Gastrocnemius medialis (tissue), 4 donors: ENCODE measurements at places on chromosomes 3 and 15.
A peak's percentile ranks its signal among the peaks of the same experiment; 100 is the strongest.

DNA sequence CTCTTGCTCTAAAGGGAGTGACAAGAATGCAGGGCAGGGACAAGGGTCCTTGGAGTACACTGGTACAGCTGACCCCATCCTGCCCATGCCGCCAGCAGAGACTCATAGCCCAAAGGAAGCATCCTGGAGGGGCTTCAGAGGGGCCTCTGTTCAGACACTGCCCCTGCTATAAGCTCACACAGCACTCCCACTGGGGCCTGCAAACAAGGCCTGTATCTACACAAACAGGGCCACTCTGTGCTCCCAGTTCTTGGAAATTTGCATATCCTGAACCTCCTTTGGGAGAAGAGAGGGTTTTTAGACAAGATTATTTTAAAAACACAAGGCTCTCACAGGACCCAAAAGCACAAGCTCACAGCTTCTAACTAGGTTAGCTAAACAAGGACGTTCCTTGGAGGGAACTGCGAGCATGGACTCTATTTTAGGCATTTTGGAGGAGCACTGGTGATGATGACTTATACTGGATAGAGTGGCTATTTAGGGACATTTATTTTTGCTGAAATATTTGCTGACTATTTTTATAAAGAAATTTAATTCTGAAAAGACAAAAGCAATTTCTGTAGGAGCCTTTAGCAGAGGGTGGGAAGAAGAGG is 16.4 kb upstream of the ANKRD34C start:
- DNase-seq, result no peak

DNA sequence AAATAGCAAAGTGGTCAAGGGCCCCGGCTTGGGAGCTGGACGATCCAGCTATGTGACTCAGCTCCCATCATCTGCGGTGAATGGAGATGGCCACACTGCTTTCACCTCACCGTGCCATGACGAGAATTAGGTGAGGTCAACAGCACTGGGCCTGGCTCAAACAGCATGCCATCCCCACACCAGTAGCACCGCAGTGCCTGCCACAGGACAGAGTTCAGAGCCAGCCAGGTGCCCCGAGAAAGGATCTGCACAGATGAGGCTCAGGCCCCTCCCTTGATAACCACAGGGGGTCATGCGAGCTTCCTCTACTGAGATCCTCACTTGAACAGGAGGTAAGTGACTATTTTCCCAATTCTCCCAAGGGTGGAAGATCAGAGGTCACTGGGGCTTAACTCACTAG is 29.4 kb downstream of the ZXDC start:
- DNase-seq, result no peak

- peak; percentile 15 for DNase-seq
Measured at GRCh38 chr15:40010686-40011085, 28.3 kb downstream of the SRP14 start.

GRCh38 chr3:51887620-51888019 is 12.2 kb upstream of the IQCF5 start:
- no peak for DNase-seq

GRCh38 chr15:95684693-95685115 is 645.8 kb upstream of the NR2F2 start:
- no peak for DNase-seq

- no peak for DNase-seq
Measured at GRCh38 chr3:126268866-126269265, 88.3 kb downstream of the KLF15 start.

DNA sequence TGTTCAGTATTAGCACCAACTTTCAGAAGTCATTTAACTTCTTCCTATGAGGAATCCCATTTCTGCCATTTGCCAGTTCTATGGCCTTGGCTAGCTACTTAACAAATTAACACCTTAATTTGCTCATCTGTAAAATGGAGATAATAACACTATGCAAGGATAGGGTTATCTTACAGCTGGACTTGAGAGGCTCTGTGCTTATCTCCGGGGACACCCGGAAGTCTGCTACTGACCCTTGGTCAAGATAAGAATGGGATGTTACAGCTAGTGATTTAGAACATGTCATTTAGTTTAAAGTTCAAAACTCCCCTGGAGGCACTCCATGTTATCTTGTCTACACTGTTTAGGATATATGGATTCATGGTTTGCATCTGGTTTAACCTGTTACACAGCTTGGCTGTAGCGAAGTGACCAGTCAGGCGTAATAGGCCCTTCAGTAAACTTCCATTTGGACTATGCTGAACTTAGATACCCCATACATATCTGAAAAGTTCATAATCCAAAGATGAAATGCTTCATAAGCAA is 156.0 kb upstream of the CD96 start:
- no peak for DNase-seq

GRCh38 chr3:77475507-77475906 is 435.6 kb downstream of the ROBO2 start:
- no peak for DNase-seq

DNA sequence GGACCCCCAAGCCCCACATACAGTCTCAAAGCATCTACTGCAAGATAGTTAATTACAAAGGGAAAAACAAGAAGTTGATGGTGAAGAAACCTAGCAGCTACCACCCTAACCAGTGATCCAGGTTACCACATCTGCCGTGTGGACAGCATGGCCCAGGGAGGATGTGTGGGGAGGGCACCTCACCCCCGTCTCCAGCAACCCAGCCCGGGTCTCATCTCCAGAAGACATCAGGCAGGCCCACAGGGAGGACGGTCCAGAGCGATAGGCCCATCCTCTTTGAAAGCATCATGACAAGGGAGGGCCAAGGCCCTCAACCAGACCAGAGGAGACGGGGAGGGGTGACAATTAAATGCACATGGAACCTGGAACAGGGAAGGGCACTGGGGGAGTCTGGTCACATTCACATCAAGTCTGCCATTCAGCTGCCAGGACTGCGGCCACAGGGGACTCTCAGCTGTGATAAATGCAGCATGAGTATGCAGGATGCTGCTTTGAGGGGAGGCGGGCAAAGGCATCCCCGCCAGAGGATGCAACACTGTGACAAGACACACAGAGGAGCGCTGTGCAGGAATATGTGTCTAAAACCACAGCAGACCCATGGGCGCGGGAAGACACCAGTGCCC is 18.8 kb downstream of the ZXDC start:
- DNase-seq, result no peak

GRCh38 chr3:16119887-16120286 is 54.6 kb upstream of the GALNT15 start:
- DNase-seq, result no peak

GRCh38 chr3:122728186-122728585 is 47.5 kb downstream of the PARP14 start:
- DNase-seq, result no peak

DNA sequence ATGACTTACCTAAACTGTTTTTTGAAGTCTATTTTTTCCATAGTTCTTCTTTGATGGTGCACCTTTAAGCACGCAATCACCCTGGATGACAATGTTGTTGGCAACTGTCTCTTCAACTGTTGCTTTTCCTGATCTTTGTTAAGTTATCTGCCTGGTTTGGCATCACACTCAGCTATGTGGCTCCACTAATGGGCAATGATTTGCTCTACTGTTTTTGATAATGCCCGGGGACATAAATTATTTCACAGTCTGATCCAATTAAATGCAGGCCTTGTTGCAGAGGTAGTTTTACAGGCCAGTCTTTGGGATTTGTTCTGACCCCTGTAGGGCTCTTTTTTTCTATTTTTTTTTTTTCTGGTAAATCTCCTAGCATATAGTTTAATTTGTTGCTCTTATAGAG is 436.3 kb downstream of the ZNF385D start:
- DNase-seq, result no peak

DNA sequence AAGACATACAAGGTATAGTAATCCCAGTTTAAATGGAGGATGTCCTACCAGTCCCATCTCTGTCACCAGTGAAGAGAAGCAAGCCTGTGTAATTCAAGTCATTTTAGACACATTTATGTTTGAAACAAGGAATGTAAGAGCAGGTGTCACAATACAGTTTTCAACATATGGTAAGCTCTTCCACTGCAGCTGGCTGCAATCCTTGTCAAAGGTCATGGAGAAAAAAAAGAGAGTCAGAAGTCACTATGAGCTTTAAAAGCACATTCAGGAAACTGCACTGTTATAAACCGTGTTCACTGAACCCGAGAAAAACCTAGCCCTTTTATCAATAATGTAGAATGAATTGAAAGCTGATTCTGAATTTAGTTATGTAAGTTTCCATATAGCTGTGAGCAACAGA is 206.4 kb downstream of the NAALADL2 start:
- DNase-seq, result no peak

DNA sequence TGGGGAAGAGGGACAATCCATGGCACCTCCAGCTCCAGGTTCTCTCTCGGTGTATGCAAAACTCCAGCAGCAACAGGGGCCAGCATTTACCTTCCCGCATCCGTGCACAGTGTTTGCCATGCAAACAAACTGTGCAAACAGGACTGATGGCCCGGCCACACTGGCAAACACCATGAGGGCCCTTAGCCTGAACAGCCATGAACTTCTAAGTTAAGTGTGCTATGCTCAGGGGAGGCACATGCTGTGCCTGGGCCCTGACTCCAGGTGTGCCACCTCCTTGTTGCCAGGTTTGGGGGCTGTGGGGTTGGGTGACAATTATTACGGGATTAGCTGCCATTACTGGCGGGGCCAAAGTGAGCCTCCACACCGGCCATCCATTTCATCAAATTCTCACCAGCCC is 57.5 kb downstream of the CACNA2D2 start:
- DNase-seq, result no peak

- DNase-seq, result no peak
Measured at GRCh38 chr15:66822114-66822513, 120.1 kb downstream of the SMAD6 start.

GRCh38 chr3:108966773-108967172 is 13.1 kb upstream of the GUCA1C start:
- no peak for DNase-seq

DNA sequence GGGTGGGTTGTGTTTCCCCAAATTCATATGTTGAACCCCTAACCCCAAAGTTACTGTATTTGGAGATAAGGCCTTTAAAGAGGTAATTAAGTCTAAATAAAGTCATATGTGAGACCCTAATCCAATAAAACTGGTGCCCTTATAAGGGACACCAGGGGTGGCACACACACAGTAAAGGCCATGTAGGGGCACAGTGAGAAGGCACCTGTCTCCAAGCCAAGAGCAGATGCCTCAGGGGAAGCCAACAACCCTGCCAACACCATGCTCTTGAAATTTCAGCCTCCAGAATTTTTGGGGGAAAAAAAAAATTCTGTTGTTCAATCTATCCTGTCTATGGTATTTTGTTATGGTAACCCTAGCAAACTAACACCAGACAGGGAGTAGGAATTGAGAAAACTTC is 1.5 kb upstream of the GMNC start:
- no peak for DNase-seq

DNA sequence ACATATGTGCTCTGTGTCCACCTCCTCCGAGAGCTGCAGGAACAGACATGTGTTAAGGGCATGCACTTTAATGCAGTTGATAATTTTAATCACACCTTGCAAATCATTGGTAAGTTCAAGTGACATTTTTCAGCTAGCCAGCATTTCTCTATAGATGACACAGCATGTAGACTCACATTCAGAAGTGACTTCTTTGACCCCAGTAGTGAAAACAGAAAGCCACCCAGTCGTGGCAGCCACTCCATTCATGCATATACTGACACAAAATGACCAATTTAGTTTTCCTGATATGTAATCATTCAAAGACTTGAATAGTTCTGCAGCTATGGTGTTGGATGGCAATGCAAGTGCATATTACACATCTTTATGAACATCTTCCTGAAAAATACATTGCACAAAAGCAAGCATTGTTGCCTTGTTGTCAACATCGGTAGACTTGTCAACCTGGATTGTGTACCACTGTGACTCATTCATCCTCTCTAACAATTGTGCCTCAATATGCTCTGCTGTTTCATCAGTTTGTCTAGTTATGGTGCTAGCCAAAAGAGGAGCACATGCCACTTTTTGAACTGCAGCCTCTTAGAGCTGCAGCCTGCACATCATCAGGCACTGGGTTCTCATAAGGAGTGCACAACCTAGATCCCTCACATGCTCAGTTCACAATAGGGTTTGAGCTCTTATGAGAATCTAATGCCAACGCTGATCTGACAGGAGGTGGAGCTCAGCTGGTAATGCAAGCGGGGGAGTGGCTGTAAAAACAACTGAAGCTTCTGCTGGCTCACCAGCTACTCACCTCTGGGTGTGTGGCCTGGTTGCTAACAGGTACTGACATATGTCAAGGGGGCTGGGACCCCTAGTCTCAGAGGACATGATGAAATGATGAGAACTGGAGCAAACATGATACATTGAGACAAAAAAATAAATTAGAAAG is 622.0 kb downstream of the PYDC2 start:
- DNase-seq, result no peak

GRCh38 chr3:142501004-142501926 is 53.4 kb upstream of the XRN1 start:
- DNase-seq, result no peak

GRCh38 chr3:135495891-135496290 is 469.6 kb upstream of the PPP2R3A start:
- no peak for DNase-seq

GRCh38 chr3:17014709-17015108 is 130.0 kb downstream of the PLCL2 start:
- DNase-seq, result no peak

GRCh38 chr3:149632225-149632624 is 25.6 kb downstream of the WWTR1 start:
- no peak for DNase-seq

DNA sequence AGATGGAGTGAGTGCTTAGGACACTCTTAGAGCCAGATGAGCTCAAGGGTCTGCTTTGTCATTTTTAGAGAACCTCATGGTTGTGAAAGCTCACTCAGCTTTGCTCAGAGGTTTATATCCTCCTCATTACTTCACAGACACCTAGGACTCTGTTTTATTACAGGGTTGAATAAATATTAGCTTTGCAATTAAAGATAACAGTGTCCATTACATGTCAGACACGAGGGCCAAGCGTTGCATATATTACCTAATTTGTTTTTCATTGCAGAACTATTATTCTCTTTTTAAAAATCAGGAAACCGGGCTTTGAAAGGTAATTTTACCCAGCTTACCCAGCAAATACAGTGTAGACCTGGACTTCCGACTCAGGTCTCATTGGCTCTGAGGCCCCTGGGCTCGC is 16.1 kb downstream of the MAP6D1 start:
- DNase-seq, result no peak

DNA sequence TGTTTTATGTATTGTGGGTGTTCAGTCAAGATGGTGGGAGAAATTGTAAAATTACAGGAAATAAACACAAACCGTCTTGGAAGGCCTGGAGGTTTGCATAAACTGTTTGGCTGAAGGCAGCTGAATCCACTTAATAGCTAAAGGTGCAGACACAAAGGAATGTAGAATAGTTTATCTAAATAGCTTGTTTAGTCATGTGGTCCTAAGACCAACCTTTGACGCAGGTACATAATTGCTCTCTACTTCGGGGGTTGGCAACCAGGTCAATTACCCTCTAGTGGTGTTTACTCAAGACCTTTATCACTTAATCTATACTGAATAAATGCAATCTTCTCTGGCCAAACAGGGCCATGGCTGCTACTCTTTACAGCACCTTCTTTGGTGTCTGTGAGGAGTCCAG is 502.8 kb downstream of the IGSF11 start:
- no peak for DNase-seq

DNA sequence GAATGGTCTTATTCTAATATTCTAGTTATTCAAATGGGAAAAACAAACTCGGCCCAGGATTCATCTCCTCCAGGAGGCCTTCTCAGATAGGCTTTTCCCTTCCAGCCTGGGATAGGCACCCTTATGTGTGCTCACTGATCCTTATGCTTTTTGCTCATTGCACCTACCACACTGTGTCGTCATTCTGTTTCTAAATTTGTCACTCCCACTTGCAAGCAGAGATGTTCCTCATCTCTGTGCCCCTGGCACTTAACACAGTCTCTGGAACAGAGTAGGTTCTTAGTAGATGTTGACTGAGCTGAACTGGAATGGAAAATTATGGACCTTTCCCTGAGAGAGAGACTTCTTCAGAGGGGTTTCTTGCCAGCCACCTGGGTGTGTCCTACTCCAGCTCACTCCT is 18.7 kb upstream of the SPG11 start:
- DNase-seq, result no peak
